Inflammatory macrophage treated with lipopolysaccharide for 4 hours (primary cell): ENCODE measurements at places on chromosomes 5 and 9.

GRCh38 chr5:114118511-114118910 lies 243.4 kb upstream of the KCNN2 start:
- no peak for DNase-seq

DNA sequence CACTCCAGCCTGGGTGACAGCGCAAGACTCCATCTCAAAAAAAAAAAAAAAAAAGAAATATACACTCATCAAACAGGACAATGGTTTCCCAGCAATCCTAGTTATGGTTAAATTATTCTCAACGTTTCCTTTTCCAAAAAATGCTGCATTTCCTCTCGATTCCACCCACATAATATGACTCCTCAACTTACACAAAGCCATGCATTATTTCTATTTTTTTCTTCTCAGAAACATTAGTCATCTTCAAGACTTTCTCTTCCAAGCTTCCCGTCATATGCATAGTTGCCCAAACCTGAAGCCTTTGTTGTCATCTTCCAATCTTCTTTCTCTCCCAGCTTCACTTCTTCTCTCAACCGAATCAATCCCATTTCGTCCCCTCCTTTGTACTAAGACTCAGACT lies 61.4 kb upstream of the RANBP6 start:
- peak; percentile 73 for DNase-seq

DNA sequence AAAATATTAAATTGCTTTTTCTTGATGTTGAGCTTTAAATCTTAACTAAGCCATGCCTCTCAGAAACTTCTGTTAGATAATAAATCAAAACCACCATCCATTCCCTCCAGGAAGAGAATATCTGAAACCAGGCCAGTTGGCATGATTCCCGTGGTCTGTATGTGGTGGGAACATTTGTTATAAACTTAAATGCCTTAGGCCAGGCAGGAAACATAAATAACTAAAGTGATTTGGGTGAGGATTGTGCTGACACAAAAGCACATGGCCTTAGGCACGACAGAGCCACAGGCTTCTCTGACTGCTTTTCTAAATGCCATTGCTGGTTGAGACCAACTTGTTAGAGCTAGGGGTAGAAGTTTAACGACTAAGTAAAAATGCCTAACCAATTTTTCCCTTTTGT lies 255.9 kb downstream of the GABRG2 start:
- no peak for DNase-seq

GRCh38 chr9:76525196-76525595 lies 66.2 kb downstream of the GCNT1 start:
- DNase-seq, result no peak
